ENCODE measurements at places on chromosomes 12 and 14.

DNA sequence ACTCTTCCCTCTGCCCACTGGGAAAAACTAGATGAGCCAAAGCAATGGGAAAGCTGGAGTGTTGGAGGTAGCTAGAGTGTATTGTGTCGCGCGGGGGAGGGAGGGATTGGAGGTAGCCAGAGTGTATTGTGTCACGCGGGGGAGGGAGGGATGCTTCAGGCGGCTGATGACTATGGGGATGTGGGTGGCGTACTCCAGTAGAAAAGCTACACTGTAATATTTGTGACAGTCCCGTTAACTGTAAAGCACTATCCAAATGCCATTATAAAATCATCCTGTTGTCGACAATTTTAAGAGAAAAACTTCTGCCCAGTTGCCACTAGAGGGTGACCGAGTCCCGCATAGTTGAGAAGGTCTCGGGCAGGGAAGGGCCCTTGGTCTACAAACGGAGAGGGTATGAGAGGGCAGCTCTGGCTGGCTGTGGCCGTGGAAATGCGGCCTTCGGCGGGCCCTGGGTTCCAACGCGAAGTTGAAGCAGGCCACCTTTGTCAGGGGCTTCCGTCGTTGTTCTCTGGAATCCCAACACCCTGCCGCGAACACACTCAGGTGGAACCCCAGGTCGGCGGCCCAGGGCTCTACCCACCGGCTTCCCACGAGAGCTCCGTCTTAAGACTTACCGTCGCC is 15.1 kb upstream of the PLEK2 start:
- peak; percentile 36 for DNase-seq

GRCh38 chr14:33880330-33880729 is 70.5 kb downstream of the EGLN3 start:
- DNase-seq: no peak

DNA sequence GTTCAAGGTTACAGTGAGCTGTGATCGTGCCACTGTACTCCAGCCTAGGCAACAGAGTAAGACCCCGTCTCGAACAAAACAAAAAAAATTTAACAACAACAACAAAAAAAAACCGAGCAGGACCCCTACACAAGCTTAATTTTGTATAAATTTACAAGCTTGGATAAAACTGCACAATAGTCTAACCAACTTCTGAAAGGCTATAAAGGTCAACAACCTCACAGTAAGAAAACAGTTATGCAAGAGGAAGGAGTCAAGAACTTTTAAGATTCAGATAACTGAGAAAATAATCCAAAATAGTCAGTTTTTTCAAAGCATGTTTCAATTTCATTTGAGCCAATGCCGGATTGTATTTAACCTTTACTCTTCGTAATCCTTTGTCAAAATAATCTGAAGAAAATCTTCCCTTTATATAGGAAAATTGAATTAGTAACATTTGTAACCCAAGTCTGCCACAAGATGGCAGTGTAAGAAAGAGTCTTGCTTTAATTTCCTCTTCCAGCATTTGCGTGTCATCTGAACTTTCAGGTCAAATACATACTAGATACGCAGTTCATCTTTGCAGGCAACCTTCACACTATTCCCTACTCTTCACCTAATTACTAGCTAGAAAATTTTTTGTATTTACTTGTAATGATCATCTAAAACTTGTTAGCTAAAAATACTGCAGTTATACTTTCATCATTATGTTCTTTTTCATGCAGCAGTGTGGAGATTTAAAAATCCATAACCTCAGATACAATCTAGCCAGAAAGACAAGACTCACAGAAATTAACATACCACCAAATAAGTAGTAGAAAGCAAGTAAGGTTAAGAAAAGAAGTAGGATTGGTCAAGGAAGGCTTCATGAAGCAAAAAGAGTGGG is 5.8 kb downstream of the CCNB1IP1 start:
- DNase-seq: no peak

DNA sequence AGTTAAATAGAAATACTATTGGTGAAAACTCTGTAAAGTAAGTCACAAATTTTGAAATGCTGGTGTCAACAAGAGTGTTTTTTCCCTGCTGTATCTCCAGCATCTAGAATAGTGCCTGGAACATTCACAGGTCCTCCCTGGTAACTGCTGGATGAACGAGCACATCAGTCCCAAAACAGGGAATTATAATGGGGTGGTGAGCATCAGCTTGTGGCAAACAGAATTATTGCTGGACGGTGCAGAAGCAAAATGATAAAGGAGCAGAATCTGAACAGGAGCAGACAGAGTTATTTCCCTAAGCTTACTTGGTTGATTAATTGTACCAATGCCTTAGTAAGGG is 129.9 kb downstream of the GRIP1 start:
- DNase-seq: no peak

GRCh38 chr12:94676922-94677321 is 26.6 kb upstream of the TMCC3 start:
- no peak for DNase-seq

DNA sequence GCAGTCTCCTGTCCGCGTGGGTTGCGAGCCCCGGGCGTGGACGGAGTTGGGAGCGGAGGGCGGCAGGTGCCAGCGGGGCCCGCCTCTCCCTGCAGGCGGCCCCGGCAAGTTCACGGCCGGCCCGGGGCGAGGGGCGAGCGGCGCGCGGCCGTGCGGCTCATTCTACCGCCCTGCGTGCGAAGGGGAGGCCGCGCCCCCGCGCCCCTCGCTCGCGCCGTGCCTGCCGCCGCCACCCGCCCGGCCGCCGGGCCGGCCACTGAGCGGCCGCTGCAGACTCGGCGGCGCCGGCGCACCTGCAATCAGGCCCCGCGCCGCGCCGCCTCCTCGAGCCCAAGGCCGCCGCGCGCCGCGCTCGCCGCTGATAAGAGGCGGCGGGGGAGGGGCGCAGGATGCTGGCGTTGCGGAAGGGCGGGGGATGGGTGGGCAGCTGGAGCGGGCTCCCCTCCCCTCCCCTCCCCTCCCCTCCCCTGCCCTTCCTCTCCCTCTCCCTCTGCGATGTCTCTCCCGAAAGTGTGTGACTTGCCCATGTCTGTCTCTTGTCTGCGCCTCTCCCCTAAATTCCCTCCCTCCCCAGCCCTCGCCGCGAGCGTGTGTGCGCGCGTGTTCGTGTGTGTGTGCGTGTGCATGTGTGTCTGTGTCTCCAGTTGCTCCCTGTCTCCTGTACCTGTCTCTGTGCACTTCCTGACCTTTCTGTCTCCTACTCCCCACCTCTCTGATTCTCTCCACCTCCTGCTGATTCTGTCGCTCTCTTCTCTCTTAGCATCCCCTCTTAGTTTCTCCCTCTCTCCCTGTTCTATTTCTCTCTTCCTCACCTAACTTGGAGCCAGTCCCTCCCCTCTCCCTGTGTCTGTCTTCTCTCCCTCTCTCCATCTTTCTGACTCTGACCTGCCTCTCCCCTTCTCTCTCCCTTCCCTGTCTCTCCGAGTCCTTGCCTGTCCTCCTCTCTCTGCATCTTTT is 768.1 kb upstream of the TBX3 start:
- no peak for DNase-seq

DNA sequence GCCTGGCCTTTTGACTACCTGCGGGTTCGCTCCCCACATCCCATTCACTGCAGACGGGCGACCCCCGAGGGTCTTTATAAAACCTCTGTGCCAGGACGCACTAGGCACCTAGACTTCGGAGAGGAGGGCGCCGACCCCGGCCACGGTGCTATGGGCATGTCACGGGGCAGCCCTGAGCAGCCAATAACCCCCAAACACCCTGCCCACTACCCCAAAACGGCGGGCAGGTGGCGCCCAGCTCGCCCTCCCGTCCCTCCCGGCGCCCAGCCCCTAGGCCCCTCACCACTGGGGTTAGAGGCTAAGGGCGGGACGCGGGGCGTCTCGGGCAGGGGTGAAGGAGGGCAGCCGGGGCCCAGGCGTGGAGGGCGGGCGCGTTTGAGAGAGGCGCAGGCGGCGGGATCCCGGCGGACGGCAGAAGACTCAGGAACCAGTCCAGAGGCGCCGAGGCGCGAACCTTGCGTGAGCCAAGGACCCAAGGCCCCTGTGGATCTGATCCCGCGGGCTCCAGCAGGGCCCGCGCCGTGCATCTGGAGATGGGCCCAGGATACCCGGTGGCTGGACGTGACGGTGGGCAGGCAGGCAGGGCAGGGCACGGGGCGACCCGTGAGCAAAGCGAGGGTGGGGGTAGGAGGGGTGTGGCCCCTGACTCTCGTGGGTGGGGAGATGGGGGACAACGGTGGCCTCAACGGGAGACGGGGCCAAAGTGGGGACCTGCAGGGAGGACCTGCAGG is 11.1 kb downstream of the KRT85 start:
- DNase-seq: no peak

- DNase-seq: no peak
These were observed 13.6 kb upstream of the LEMD3 start for GRCh38 chr12:65155784-65156183.

DNA sequence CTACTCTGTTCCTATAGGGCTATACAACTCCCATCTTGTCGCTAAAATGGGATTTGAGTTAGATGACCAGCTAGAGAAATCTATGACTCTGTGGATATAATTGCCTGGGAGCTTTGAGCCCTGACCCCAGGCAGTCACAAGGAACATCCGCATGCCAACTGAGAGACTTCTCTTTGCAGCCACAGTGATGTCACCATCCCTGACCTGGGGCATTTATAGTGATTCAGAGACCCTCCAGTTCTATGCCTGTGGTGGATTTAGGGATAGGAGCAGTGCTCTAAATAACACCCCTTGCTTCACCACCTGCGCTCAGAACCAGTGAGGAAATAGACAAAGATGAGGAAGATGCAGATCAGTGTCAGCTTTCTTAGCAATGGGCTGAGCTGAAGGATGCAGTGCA is 86.2 kb downstream of the RIN3 start:
- no peak for DNase-seq

DNA sequence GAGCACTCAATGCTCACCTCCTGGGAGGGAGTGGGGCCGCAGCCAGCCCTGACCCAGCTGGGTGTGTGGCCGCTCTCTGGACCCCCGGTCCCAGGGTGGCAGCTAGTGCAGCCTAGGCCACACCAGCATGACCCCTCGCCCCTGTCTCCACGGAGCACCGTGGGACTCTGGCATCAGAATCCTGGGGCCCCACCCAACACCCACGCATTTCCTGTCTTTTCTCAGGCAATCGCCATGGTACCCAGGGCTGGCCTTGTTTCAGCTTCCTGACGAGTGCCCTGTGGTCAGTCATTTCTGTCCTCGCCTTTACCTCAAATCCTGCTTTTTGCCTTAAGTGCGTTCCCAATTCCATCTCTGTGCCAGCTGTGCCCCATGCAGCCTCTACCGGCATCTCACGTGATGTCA is 15.9 kb downstream of the PACS2 start:
- DNase-seq: no peak

DNA sequence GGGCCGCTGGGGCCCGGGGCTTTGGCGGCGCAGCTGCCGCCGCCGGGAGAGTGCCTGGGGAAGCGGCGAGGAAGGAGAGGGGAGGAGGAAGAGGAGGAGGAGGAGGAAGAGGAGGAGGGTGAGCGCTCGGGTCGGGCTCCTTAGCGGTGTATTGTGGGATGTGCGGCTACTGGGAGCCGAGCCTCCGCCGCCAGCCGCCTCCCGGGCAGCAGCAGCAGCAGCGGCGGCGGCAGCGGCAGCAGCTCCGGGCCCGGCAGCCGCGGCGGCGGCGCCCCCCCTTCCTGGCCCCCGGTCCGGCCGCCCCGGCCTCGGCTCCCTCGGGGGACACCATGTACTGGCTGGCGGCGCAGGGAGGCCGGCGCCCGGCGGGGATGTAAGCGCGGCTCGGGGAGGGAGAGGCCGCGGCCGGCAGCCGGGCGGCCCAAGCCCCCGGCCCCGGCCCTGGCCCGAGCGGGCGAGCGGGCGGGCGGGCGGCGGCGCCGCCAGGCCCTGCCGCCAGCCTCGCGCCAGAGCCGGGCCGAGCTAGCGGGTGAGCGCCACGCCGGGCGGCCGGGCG is at the start of gene SETD1B:
Gene SETD1B (plus strand): TSS at position 149 of the 556 bp plus-strand sequence. CDS start 729 bp downstream, outside the sequence.
- DNase-seq: peak; percentile 75

- no peak for DNase-seq
These were observed 143.5 kb upstream of the AMIGO2 start for GRCh38 chr12:47223031-47223847.

DNA sequence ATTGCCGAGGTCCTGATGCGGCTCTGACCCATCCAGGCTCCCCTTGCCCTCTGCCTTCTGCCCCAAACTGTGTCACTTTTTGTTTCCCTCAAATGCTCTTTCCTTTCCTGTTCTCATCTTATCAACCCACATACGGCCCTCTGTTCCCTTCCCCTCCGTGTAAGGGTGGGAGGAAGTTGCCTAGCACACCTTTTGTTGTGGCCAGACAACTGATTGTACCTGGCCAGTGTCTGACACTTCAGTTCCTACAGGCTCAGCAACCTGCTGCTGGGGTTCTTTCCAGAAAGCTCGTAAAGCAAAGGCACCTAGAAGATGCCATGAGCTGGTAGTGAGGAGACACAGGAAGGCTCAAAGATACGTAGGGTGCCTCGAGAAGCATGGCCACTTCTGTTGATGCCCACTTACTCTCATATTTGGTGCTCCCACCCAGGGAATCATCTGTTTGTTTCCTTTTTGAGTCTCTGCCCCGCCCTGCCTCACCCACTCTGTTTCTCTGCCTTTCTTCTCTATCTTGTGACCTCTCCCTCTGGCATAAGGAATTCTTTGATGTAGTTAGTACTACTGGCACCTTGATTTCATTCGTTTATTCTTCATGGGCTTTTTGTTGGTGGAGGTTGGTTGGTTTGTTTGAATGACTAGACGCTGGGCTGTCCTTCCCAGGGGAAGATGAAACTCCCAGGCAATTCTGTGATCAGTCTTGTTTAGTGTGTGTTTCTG is 152.4 kb upstream of the FKBP4 start:
- no peak for DNase-seq

GRCh38 chr12:75795125-75795524 is 236.5 kb downstream of the PHLDA1 start:
- DNase-seq: no peak

GRCh38 chr14:71363946-71364925 is 457.0 kb downstream of the PCNX1 start:
- no peak for DNase-seq

GRCh38 chr12:49403971-49404450 is 36.7 kb downstream of the SPATS2 start:
- DNase-seq: no peak

DNA sequence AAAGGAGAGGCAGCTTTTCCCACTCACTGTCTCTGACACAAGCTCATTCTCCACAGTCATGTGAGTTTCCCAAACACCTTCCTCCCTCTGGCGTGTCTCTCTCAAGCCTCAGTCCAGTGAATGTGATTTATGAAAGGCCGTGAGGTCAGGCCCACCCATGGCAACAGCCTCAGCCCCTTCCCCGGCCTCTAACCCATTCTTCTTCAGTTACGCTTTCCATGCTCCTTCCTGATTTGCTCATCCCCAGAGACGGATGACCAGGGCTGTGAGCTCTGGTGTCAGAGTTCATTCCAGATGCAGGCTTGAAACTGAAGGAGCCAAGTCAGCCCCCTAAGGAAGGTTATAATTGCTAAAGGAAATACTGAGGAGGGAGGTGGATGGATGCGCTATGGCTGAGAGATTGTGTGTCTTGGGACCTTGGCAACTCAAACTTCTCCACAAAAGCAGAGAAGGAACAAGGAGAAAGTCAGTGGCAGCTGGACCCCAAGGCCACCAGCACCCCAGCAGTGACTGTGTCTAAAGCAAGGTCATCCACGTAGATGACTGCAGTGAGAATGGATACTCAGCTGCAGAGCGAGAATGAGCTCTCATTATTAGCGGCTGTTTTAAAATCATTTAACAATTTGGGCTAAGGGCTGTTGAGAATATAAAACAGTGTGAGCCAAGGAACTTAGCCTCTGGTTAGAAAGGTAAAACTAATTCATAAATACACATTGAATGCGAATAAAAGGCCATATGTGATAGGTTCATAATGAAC is 84.1 kb downstream of the FBXL14 start:
- DNase-seq: no peak

Data from stimulated activated effector memory CD8-positive, alpha-beta T cell treated with anti-CD3 and anti-CD28 coated beads, Interleukin-12 subunit alpha, Interleukin-12 subunit beta, amount 100 ng/mL, for 72 hours (primary cell).